ENCODE measurements at places on chromosomes 7 and 10. TPM values are rescaled to one million over a fixed set of nuclear protein-coding genes. Genes with fewer than 3 reads are reported as not detected.
A peak's percentile ranks its signal among the peaks of the same experiment; 100 is the strongest.

The CPA4 gene
- not detected for polyA plus RNA-seq

The CCT6A gene
- polyA plus RNA-seq, result 94.7 TPM

The LYZL1 gene
- not detected for polyA plus RNA-seq

The AGMO gene
- polyA plus RNA-seq, result not detected

The EN2 gene
- not detected for polyA plus RNA-seq

The FAM180A gene
- not detected for polyA plus RNA-seq

The NPFFR1 gene
- not detected for polyA plus RNA-seq

The ARL5B gene
- 1.1 TPM for polyA plus RNA-seq

The SLC18A3 gene
- polyA plus RNA-seq, result not detected

The CXCL12 gene
- polyA plus RNA-seq, result not detected

DNA sequence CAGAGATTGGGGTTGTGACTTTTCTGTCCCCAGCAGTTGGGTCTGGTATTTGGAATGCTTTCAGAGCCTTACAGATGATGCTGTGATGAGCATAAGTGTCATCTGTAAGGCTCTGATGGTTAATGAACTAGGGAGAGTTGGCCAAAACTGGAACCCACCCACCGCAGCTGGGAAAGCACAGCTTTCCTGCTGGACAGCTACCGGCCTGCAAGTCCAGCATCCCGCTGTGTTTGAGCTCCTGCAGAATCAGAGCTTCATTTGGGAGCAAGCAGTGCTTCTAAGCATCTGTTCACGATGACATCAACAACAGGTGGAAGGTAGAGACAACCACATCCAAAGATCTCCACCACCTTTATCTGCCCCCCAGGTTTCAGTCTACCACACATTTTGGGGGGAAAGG, 11.7 kb downstream of the UCN3 start:
- DNase-seq, result no peak

- no peak for DNase-seq
These were observed 154.3 kb downstream of the SEMA3E start for GRCh38 chr7:83494683-83495082.

DNA sequence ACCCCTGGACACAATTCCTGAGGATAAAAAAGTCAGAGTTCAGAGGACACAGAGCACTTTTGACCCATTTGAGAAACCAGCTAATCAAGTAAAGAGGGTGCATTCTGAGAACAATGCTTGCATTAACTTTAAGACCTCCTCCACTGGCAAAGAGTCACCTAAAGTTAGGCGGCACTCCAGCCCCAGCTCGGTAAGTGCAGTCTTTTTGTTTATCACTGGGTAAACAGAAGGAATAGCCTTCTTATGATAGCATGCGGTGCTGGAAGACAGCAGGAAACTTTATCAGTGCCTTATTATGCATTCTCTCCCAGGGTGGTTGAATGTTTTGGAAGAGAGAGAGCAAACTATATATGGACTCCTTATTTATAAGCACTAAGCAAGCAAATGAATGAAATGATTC, 130.5 kb downstream of the CDK14 start:
- no peak for DNase-seq

GRCh38 chr7:119596651-119597050, 676.3 kb upstream of the KCND2 start:
- no peak for DNase-seq

DNA sequence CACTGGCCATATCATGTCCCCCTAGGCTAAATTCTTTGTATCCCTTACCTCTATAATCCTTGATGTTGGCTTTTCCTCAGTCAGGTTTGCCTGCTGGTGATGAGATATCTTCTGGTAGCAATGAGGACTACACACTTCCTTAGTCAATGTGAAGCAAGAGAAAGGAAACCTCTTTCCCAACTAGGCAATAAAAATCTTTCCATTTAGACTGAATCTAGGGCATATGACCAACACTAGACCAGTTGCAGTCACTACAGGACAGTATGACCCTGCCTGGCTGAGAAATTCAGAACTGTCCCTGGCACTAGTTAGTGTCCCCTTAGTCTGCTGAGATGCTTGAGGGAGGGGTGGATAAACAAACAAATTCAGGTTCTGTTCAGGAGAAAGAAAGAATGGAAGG, 142.6 kb downstream of the RNLS start:
- DNase-seq, result no peak

DNA sequence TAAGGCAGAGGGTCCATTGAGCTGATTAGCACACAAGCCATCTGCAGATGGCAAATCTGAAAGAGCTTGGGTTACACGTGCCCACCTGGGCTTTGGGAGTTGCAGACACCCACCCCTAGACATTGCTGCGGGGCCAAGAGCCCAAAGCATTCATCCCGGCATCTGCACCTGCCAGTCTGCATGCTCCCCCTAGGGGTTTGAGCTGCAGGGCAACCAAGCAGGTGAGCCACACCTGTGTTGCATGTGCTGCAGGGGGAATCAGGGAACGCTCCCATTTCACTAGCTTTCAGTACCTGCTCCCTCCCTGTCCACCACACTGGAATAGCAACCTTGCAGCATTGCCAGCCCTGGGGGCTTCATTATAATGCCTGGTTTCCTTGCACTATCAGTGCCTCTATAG, 21.1 kb downstream of the C7orf33 start:
- DNase-seq, result no peak

DNA sequence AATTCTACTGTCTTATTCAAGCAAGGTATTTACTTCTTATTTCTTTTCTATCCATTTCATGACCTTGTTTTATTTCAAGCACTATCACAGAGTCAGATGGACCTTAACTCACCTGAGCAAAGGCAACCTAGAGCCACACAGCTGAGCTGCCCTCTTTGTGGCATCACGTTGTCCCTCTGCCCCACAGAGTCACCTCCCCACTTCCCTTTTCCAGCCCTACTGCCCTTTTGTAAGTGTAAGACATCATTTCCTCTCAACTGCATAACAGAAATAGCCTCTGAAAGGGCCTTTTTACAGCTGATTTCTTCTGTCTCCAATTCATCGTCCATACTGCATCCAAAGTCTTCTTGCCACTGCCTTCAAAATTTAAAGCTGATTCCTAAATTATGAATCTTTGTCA, 946.0 kb downstream of the NRG3 start:
- DNase-seq, result no peak

GRCh38 chr7:14368285-14368684, 378.8 kb upstream of the ETV1 start:
- no peak for DNase-seq

DNA sequence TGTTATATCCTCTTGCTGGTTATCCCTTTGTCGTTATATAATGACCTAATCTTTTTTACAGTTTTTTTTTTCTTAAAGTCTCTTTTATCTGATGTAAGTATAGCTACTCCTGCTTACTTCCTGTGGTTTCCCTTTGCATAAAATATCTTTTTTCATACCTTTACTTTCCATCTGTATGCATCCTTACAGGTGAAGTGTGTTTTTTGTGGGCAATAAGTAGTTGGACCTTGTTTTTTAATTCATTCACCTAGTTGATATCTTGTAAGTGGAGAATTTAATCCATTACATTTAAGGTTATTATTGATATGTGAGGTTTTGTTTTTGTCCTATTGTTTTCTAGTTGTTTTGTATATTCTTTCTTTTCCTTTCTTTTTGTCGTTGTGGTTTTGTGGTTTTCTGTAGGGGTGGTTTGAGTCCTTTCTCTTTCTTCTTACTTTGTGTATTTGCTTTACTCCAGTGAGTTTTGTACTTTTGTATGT, 168.6 kb downstream of the MLLT10 start:
- peak; percentile 58 for DNase-seq

DNA sequence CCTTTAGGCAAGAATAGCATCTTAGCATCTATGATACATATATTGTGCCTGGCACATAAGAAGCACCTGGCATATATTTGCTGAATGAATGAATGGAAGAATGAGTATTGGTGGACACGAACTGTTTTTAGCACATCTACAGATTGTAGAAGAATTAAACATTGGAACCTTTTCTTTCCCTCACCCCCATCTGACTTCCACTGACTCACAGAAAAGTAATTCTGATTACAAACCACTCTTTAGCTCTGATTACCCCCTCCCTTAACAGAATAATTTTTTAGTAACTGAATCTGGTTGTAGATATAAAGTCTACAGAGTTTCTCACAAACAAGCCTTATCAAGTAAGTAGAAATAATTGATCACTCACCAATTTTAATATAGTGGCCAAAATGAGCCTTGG, 31.9 kb downstream of the SLC26A4 start:
- DNase-seq, result no peak

GRCh38 chr10:75070476-75070875, 41.0 kb upstream of the SAMD8 start:
- DNase-seq, result no peak

GRCh38 chr10:97584060-97584797, at the start of gene HOGA1:
TSS of gene HOGA1 (plus strand) at chr10:97584389. CDS start at chr10:97584704, 315 bp downstream.
- no peak for DNase-seq

GRCh38 chr7:114622221-114622620, 207.6 kb downstream of the FOXP2 start:
- DNase-seq, result no peak

GRCh38 chr10:133123746-133124356, 36.1 kb downstream of the ADGRA1 start:
- no peak for DNase-seq

DNA sequence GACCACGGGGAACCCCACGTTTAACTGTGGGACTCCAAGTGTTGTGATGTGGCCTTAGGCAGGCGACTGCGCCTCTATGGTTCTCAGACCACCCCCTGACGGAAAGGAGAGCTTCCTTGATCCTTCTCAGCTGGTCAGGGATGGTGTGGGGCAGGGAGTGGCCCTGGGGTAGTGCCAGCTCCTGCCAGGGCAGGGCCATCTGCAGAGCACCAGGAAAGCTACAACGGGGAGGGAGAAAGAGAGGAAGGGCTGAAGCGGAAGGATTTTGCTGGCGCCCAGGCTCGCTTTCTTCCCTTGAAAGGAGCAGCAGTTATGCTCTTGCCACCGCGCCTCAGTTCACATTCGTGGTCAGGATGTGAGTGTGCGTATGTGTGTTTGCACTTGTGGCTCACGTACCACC, 74.9 kb upstream of the PCBD1 start:
- DNase-seq, result no peak

GRCh38 chr7:141475679-141476078, 75.5 kb upstream of the AGK start:
- DNase-seq, result no peak

DNA sequence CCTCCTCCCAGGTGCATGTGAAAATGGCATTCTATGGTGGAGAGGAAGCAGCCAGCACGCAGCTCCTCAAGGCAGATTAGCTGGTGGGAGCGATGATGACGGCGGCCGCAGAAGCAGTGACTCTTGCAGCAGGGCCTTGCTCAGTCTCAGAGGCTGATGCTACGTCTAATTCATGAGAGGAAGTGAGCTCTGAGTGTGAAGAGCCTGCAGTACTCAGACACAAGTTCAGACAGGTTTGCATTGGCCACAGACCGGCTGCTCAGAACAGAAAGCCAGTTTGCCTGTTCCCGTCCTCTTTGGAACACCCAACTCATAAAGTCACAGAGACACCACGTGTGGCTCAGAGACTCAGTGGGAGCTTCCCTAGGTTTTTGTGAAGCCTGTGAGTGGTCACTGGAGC, 136.5 kb downstream of the ADARB2 start:
- DNase-seq, result no peak

DNA sequence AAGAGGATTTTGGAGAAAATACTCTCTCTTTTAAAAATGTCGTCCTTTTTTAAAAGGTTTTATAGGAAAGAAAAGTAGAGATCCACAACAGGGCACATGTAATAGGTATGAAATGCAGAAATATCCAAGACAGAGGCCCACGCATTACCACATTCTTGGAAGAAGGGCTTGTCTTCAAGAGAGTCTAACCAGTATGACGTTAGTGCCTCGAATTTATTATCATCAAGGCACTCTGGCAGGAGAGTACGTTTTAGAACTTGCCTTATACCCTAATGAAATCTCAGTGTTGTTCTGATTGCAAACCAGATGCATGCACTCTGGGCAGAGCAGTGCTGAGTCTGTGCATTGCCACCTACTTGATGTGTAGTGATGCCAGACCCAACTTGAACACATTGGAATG, 342.6 kb upstream of the NFE2L3 start:
- no peak for DNase-seq

- no peak for DNase-seq
These were observed 5.3 kb downstream of the ALKBH4 start for GRCh38 chr7:102459221-102459844.

- DNase-seq, result no peak
These were observed 172.1 kb downstream of the CELF2 start for GRCh38 chr10:11189582-11190376.

- DNase-seq, result no peak
These were observed 7.2 kb downstream of the GNB2 start for GRCh38 chr7:100680576-100681271.

DNA sequence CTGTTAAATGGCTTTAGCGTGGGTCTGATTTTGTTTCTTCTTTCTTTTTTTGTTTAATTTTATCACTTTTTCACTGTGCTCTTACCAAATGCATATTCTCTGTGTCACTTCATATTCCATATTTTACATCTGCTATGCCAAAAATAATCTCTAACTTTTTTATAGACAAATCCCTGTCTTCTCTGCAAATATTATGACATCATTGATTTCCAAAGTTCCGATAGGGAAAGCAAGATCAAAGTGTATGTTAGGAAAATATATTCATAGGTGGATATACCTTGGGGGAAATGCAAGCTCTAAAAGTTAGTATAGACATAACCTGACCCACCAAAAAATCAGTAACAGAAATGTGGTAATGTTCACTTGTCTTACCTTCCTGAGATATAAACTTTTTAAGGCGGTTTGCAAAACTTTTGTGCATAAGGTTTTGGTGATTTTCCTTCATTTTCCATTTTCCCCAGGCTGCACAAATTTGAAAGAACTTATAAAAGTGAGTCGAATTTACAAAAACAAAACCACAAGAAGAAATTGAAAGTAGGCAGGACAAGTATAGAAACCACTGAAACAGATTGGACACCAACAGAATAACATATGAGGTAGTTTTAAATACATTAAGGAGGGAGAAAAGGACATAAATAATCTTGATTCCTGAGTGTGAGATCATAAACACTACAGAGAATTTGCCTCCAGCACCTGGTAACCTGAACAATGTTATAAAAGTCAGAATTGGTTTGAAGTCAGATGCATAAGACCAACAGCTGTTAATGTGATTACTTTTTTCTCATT, 63.1 kb upstream of the TFEC start:
- DNase-seq, result no peak

GRCh38 chr7:26918241-26918640, 53.9 kb upstream of the SKAP2 start:
- DNase-seq, result no peak

- DNase-seq, result no peak
These were observed 1174.6 kb upstream of the LRRTM3 start for GRCh38 chr10:65751218-65751617.

DNA sequence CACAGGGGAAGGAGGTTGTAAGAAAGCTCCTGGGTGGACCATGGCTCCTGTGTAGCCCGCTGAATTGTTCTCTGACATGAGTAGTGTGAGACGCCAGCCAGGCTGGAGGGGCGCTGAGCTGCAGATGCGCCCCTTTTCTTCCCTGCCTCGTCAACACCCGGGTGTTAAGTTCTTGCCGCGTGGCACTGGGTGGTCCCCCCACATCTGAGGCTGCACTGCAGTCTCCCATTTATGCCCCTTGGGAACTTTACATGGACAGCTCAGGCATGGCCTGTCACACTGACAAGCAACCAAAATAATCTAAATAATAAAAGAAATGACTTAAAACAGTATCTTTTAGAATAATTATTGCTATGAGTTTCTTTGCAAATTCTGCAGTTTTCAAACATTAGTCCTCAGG, 34.6 kb upstream of the HSPA12A start:
- DNase-seq, result no peak

Data from CD4-positive, alpha-beta memory T cell (primary cell).